ENCODE measurements at places on chromosomes 1 and 21.

DNA sequence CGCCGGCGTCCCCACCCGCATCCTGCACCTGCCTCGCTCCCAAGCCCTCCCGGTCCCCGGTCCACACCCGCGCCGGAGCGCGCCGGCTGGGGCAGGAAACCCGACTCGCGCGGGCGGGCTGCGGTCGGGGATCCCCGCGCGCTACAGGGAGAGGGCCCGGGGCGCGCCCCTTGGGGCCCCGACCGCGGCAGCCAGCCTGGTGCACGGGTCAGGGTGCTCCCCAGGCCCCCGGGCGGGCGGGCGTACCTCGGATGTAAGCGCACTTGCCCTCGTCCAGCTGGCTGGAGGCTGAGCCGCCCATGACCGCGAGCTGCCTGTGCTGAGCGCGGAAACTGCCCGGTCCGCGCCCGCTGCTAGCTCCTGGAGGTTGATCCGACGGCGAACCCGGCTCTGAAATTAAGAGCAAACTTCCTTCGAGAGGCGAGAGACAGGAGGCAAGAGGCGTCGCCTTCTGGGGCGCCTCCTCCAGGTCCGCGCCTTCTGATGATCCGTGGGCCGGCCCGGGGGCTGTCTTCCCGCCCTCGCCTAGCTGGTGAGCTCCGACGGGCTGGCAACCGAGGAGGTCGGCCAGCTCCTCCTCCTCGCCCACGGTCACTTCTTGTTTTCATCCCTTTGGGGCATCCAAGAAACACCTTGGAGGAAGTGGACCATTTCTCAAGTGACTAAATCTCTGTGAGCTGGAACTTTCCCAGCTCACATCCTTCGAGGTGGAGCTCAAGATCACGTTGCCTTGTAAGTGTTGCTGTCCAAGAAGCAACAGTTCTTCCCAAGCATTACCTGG, at the start of gene NIBAN1:
TSS of gene NIBAN1 (minus strand) at position 453 of the 781 bp plus-strand sequence. CDS start at position 301, 152 bp downstream.
- DNase-seq: peak; percentile 9

DNA sequence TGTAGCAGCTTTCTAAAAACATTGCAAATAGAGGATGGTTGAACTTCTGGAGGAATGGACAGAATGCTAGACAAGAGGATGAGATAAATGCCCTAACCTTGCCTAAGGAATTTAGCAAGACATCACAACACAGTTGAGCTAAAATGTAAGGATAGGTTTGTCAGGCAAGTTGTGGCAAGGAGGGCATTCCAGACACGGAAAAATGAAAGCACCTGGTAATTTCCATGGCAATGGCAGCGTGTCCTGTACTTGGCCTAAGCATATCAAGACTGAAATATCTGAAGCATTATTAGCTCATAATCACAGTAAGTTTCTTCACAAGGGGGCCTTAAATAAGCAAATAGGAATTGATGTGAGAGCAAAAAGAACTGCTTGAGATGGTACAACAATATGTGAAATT, 105.1 kb upstream of the USP25 start:
- no peak for DNase-seq

DNA sequence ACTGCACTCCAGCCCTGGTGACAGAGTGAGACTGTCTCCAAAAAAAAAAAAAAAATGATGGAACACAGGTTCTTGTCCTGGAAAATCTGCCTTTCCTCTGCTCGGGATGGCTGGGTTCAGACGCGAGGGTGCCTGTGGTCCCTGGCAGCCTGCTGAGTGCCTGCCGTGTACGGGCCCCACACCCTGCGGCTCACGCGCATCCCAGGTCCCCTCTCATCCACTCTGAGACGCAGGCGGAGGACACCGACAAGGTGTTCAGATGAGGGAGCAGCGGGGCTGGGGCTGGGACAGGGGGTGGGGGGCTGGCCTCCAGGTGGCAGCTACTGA, 4.3 kb upstream of the ANKRD65 start:
- no peak for DNase-seq

DNA sequence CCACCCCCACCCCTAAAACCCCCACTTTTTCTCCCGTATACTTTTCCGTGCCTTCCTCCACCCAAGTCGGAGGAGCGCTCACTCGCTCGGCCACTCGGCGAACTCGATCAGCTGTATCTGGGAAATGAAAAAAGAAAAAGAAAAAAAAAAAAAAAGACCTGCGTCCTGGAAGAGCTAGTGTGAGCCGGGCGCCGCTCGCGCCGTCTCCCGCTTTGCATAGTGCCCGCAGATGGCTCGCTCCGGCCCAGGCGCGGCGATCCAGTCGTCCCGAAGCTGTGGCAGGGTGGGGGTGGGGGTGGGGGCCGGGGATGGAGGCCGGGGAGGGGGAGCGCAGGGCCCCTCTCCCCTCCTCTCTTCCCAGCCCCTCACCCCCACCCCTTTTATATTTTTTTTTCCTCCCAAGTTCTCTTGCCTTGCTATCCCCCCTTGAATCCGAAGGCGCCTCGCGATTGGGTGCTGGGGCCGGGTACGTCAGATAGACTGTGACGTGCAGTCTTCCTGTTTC, 299 bp upstream of the PROX1 start:
- no peak for DNase-seq

DNA sequence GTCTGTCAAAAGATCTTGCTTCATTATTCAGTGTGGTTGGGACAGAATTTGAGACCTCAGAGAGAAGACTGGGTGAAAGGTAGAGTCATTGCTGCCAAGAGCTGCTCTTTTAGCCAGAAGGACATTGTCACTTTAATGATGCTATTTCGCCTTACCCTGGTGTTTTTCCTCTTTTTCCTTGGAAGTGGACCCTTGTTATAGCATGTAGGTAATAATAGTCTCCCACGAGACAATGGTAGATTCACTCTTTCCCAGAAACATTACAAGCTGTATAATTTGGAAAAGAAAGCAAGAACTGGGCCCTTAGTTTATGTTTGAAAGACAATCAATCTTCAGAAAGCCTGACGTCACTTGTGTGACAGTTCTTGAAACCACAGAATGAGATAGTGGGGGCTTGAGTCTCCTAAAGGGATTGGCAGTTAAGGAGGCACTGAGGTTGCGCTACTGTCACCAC, 3.8 kb downstream of the SERTAD4 start:
- DNase-seq: no peak

DNA sequence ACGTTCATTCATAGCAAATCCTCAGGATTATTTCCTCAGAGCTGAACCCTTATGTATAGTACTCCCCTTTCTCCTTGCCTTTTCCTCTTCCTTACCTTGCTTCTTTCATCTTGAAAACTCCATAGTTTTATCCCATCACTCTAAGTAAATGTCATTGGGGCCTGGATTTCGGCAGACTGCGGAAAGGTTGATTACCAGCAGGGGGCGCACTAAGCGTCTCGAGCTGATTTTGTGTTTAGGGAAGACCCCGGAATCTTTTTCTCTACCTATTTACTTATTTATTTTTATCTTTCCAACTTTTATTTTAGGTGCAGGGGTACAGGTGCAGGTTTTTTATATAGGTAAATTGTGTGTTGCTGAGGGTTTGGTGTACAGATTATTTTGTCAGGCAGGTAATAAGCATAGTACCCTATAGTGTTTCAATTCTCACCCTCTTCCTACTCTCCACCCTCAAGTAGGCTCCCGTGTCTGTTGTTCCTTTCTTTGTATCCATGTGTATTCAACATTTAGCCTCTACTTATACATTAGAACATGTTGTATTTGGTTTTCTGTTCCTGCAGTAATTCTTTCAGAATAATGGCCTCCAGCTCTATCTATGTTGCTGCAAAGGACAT, 11.4 kb upstream of the MTARC1 start:
- DNase-seq: peak; percentile 38

- DNase-seq: no peak
Measured at GRCh38 chr21:45469273-45470086, 64.5 kb downstream of the COL18A1 start.

DNA sequence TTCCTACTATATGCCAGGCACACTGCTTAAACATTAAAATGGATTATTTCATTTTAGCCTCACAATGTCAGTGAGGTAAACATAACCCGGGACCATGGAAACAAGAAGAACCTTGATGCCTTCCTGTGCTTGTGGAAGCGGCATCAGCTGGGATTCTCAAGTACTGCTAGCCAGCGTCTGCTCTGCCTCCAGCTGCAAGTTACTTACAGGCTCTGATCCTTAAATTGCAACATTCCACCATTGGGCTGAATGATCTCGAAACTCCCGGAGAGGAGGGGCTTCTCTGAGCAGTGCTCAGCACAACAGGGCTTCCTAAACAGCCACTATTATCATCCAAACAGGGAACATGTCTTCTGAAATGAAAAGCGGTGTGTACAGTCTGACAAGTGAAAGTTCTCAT, 6.7 kb upstream of the MAN1C1 start:
- DNase-seq: no peak

GRCh38 chr1:17952506-17952905, 155.1 kb upstream of the IGSF21 start:
- DNase-seq: no peak

DNA sequence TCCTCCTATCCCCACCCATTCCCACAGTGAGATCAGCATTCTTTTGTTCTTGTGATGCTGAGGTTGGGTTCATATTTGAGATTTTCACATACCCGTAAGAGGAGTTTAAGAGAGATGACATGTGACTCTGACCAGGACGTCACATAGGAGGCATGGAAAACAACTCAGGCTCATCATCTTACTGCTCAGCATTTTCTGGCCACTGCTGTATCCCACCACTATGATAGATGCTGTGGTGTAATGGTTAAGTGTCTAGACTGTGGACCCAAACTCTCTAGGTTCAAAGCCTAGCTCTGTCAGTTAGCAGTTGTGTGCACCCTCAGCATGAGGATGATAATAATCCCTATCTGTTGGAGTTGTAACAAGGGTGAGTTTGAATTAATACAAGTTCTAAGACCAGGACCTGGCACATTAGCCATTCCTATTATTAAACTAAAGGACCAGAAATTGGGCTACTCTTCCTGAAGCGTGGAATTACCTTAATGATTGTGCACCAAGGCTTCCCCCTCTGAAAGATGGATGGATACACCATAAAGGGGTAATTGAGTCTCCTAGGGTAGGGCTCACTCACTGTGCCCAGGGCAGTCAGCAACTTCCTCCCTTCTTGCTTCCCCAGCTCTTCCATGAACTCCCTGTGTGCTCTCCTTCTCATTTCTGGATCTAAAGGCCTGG, 40.9 kb downstream of the LGR6 start:
- peak; percentile 37 for DNase-seq

GRCh38 chr1:226686440-226687425, 52.3 kb downstream of the ITPKB start:
- no peak for DNase-seq

GRCh38 chr1:244836135-244836521, 670 bp downstream of the COX20 start:
- DNase-seq: peak; percentile 52

GRCh38 chr1:179091691-179092165, 9.9 kb downstream of the TOR3A start:
- peak; percentile 47 for DNase-seq

GRCh38 chr1:166080967-166081870, 85.6 kb downstream of the FAM78B start:
- DNase-seq: no peak

DNA sequence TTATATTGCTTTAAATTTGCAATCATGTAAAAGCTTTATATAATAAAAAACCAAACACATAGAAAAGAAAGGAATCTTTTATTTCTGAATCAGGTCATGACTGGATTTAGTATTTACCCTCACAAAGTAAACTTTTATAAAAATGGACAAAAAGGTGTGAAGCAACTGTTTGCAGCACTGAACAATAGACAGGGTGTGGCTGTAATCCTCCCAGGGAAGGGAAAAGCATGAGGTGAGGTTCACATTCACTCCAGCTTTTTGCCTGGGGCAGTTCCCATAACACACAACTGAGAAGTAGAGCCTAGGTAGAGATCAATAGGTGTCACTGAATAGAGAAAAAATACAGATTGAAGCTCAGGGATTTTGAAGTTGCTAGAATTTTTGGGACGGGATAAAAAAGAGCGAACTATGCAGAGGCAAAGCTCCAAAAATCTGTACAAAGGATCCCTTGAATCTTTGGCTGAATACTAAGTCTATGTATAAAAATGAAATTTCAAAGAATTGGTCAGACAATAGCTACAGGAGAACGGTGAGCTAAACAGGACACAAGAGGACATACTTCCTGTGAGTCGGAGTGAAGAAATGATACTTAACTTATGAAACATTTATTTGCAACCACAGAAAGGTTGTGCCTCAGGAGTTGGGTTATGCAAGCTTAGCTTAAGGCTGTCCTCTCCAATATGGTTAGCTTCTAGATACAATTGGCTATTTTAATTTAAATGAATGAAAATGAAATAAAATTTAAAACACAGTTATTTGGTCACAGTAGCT, 162.0 kb upstream of the ZP4 start:
- no peak for DNase-seq

- peak; percentile 83 for DNase-seq
Measured at GRCh38 chr1:231460614-231461013, 38.5 kb upstream of the EGLN1 start.

- DNase-seq: no peak
Measured at GRCh38 chr21:33063375-33063883, 6.5 kb upstream of the OLIG1 start.

- DNase-seq: no peak
Measured at GRCh38 chr1:86466109-86466844, 2.5 kb upstream of the CLCA1 start.

GRCh38 chr1:109312246-109312645, 5.4 kb upstream of the MYBPHL start:
- peak; percentile 73 for DNase-seq

DNA sequence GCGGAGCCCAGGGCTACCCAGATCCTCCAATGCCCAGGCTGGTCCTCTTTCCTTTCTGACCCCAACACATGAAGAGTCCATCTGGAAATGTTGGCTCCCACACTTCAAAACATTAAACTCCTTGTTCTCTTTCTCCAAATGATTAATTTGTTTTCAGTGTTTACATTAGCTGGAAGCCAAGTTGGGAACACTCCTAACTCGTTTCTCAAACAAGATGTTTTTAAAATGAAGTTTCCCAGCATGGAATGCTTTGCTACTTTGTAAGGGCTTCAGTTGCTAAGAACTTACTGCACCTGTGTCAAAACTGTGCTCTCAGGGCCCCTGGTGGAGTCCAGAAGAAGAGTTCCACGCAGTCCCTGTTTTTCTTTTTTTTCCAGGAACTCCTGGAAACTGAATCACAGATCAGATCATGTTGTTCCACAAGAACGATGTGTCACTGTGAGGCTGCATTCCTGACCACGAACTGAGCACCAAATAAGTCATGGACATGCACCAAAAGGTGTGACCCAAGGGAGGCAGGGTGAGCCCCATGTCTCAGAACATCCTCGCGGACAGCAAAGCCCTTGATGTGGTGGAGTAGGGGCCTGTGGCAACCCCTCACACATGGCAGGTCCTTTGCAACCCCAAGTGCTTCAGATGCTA, 257.3 kb downstream of the KCNJ6 start:
- peak; percentile 68 for DNase-seq

GRCh38 chr1:7247791-7248548, 462.7 kb downstream of the CAMTA1 start:
- DNase-seq: no peak

GRCh38 chr1:25046194-25046532, 116.1 kb upstream of the RUNX3 start:
- DNase-seq: no peak

DNA sequence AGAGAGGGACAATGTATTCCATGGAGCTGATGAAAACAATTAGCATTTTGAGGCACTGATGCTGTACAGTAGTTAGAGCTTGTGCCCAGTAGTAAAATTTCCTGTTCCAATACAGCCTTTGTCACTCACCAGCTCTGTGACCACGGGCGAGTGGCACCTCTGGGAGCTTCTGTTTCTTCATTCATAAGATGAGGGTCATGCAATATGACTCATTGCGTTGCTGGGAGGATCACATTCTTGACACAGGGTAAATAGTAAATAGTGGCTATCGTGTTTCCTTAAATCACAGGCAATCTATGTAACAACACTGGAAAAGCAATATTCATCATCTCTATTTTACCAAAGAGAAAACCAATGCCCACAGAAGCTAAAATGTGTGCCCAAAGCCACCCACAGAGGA, 4.5 kb upstream of the LRRC52 start:
- DNase-seq: peak; percentile 67

GRCh38 chr1:26110731-26111529, 694 bp upstream of the PDIK1L start:
- peak; percentile 76 for DNase-seq
